ENCODE measurements at places on chromosomes 12 and 14. TPM values are rescaled to one million over a fixed set of nuclear protein-coding genes. Genes with fewer than 3 reads are reported as not detected.

SMIM41 gene
- not detected for total RNA-seq

CLEC9A gene
- not detected for total RNA-seq

GPR65 gene
- 0.28 TPM for total RNA-seq

PPM1H gene
- total RNA-seq = 3.9 TPM

All from regular cardiac myocyte (primary cell).